Right renal cortex interstitium (tissue), 3 donors: ENCODE measurements at places on chromosomes 2 and 18. TPM values are rescaled to one million over a fixed set of nuclear protein-coding genes. Genes with fewer than 3 reads are reported as not detected.

The PROM2 gene
- 34.5 TPM for polyA plus RNA-seq

The AFF3 gene
- 16.2 TPM for polyA plus RNA-seq

The C2orf78 gene
- not detected for polyA plus RNA-seq

The COPS7B gene
- 49.2 TPM for polyA plus RNA-seq

The IL36RN gene
- not detected for polyA plus RNA-seq

The EPB41L5 gene
- polyA plus RNA-seq: 92.3 TPM

The SUMO1 gene
- 220 TPM for polyA plus RNA-seq

The NYAP2 gene
- 0.03 TPM for polyA plus RNA-seq

The TUBA3E gene
- not detected for polyA plus RNA-seq
